ENCODE measurements at places on chromosomes 16 and 17.

DNA sequence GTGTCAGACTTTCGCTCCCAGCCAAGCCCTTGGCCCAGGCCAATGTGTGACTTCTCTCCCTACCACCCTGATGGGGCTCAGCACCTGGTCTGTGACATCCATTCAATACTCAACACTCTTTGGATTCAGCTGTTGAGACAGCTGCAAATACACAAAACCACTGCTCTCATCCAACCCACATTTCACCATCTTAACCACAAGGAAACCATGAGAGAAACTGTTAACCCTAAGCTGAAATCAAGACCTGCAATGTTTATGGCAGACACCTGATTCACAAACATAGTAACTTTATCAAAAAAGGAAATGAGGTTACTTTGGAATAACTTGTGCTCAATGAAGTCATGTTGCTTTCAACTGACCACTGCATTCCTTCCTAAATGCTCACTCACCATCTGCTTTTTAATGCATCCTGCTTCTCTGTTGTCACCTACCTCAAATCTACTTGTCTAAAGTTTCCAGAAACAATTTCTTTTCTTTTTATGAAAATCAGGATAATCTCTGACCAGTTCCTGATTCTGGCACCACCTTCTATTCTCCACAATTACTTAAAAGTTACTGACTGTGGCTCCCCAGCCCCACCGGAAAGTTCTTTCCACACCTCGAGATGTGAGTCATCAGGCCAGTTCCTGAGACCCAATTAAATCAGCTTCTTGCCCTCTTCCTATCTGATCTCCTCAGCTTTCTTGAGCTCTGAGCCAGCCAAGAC lies 88.2 kb downstream of the NOG start:
- no peak for DNase-seq

DNA sequence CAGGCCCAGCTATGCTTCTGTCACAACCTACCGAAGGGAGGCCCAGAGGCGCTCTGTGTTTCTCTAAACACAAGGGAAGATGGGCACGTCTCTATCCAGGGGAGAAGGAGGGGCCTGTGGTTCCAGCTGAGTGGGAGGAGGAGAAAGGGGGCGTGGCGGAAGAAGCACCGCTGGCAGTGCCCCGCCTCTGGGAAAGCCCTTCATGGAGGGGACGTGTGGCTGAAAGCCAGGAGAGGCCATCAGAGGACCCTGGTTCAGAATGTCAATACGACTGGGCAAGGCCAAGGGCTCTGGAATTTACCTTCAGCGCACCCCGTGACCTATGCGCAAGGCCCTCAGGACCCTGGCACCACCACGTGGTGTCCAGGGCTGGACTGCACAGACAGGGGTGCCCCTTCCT lies 12.3 kb upstream of the SLC38A8 start:
- peak; percentile 39 for DNase-seq

- DNase-seq, result no peak
These were observed 37.3 kb downstream of the PLCG2 start for GRCh38 chr16:81816351-81816750.

DNA sequence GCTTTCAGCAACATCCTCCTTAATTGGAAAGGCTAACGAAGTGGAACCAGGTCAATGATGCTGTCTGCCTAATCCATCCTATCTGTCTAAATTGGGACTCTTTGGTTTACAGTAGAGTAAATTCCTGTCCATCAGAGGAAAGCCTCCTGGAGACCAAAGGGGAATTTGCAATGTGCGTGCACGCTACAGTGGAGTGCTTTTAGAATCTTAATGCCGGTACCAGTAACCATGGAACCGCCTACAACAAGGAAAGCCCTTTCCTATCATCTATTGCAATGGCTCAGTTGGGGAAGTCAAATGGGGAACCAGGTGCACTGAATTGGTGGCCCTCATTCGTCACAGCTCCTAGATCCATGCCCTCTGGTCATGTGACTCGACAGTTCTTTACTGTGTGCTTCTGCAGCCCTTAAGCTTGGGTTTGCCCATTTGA lies 110.1 kb downstream of the XYLT1 start:
- no peak for DNase-seq

- no peak for DNase-seq
These were observed 24.4 kb upstream of the SMG1 start for GRCh38 chr16:18950469-18951185.

DNA sequence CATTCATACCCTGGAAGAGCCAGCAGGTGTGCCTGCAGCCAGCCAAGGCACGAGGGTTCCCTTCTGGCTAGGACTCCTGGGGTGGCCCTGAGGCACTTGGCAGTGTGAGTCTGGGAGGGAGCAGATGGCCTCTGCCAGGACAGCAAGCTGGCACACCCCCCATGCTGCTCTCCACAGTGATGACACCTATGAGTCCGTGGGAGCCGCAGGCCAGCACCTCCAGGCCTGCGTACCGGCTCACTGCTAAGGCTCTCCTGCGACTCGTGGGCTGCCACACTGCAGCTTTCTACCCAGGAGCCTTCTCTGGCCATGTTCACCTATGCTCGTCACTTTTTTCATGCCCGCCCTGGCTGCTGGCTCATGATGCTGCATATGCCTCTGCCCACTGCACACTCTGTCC lies 68.1 kb downstream of the NDEL1 start:
- DNase-seq, result no peak

GRCh38 chr16:11060364-11060763 lies 116.0 kb downstream of the CLEC16A start:
- DNase-seq, result no peak

GRCh38 chr17:78313735-78314648 lies 45.9 kb downstream of the SOCS3 start:
- DNase-seq, result peak; percentile 83

GRCh38 chr17:29140631-29141513 lies 39.3 kb downstream of the MYO18A start:
- DNase-seq, result peak; percentile 63

- DNase-seq, result no peak
These were observed 32.8 kb downstream of the DNAH2 start for GRCh38 chr17:7750321-7750821.

DNA sequence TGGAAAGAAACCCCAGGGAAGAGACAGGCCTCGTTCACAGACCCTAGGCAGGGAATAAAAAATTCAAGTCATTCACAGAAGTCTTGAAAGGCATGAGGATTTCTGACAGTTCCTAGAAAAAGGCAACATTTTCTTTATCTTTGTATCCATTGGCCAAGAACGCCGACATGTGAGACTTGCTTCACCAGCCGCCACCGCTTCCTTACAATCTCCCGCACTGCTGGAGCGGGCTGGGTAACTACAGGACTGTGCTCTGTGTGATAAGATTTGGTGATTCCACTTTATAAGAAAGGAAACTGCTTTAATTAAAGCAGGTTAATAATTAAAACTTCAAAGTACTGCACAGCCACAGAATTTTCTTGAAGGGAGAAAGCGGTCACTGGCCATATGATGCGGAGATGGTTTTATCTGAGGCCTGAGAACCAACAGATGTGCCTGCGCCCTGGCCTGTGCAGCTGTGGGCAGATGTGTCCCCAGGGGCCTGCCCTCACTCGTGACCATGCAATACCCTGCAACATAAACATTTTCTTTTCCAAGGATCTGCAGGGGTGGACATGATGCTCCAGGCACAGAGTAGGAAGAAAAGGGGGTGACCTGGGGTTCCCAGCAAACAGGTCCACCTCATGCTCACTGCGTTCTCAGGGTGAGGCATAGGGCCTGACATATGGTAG lies 13.0 kb upstream of the LGALS3BP start:
- DNase-seq, result peak; percentile 43

- no peak for DNase-seq
These were observed 35.2 kb upstream of the KIFC3 start for GRCh38 chr16:57837305-57838125.

- no peak for DNase-seq
These were observed 8.2 kb upstream of the RPL27 start for GRCh38 chr17:42989726-42990652.

- DNase-seq, result no peak
These were observed 2.6 kb downstream of the ARHGAP17 start for GRCh38 chr16:25012525-25012991.

DNA sequence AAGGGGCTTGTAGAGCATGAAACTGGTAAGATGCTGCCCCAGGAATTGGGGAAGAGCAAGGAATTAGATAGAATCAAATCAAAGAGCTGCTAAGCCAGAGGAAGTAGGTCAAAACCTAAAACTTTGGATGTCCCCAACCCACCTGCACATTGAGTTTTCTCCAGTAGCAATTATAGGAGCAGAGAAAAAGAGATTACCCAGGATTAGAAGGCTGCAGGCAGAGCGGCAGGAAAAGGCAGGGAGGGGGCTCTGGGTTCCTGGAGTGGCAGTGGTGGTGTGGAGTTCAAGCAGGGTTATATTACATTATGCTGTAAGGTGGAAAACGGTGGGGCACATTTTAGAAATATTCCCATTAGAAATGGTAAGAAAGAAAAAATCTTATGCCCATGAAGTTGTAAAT lies 68.3 kb downstream of the KSR1 start:
- no peak for DNase-seq

- no peak for DNase-seq
These were observed 2.9 kb downstream of the CDIP1 start for GRCh38 chr16:4535627-4536108.

DNA sequence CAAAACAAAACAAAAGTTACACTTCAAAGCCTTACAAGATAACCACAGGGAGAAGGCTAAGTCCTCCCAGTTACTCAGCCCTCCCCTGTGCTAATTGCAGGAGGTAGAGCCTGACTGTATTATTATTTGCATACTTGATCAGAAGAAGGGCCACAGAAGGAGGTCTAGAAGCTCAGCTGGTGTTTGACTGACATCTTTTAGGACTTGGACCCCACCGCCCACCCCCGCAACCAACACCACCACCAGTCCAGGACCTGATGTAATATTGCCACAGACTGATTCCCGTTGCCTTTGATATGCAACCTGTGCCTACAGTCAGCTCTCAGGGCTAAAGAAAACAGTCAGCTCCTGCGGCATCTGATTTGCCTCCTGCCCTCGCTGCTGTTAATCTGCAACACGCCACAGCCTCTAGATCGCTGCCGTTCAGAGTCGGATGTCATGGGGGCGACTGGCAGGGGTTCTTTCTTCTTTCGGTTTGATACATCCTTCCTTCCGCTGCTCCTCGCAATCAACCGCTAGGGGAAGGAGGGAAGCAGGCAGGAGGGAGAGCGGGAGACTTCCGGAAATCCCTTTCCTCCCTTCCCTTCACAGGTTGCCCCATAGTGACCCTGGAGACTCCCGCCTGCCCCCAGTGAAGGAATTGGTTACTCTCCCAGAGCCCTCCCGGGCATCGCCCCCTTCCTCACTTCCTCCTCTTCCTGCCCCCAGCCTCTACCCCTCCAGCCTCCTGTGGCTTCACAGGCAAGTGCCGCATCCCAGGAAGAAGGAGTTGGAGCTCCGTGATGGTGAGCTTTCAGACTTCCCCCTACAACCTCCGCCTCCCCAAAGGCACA lies 90.5 kb upstream of the SOX9 start:
- DNase-seq, result no peak

- no peak for DNase-seq
These were observed 140.0 kb upstream of the IRX6 start for GRCh38 chr16:55184052-55184451.

GRCh38 chr17:75869282-75870141 lies 8.9 kb downstream of the TRIM47 start:
- DNase-seq, result no peak

GRCh38 chr16:49523435-49524159 lies 150.0 kb downstream of the C16orf78 start:
- no peak for DNase-seq

DNA sequence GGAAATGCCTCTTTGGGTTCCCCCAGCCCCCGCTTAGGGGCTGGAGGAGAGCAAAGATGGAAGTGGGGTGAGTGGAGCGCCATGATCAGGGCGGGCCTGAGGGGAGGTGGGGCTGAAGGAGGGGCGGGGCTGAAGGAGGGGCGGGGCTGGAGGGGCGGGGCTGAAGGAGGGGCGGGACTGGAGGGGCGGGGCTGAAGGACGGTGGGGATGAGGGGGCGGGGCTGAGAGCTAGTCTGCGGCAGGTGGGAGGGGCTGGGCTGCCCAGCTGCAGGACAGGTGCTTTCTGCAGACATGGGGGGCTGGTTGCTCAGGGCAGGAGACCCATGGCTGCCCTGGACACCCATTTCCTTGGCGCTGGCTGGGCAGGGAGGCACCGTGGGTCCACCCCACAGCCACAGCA lies 39.1 kb upstream of the PABPN1L start:
- DNase-seq, result no peak

- DNase-seq, result no peak
These were observed 21.2 kb upstream of the NAGLU start for GRCh38 chr17:42514867-42515266.

- DNase-seq, result no peak
These were observed 66.0 kb downstream of the XPO6 start for GRCh38 chr16:28145796-28146195.

- no peak for DNase-seq
These were observed at the start of gene TLCD3B for GRCh38 chr16:30030841-30031413. TSS of gene TLCD3B (minus strand) at chr16:30031271. CDS start at chr16:30030527, 744 bp downstream.

DNA sequence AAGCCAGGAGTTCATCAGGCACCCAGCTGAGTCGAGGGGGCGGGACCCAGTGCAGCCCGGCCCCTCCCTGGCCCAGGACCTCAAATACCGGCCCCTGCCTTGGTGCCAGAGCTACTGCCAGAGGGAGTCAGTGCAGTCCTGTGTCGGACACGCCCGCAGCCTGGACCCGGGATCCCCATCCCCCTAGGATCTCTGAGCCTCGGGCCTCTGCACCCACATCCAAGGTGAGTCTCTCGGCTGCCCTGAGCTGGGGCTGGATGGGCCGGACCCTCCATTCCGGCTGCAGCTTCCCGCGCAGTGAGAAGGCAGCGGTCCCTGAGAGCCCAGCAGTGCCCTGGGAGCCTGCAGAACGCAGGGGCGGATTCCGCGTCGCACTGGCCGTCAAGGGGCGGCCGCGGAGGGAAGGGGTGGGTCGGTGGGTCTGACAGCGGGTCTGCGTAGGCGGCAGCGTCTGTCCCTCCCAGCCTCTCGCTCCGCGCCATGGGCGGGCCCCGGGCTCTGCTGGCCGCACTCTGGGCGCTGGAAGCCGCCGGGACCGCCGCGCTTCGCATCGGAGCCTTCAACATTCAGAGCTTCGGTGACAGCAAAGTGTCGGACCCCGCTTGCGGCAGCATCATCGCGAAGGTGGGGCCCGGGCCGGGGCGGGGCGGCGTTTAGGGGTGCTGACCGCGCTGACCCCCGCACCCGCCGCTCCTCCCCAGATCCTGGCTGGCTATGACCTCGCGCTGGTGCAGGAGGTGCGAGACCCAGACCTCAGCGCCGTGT lies at the start of gene DNASE1L2:
Gene DNASE1L2, plus strand, starts transcription at position 108 of the 765 bp plus-strand sequence. Its CDS starts 373 bp downstream, at position 481.
- no peak for DNase-seq

- no peak for DNase-seq
These were observed 2.9 kb upstream of the MYO1C start for GRCh38 chr17:1495265-1495989.

DNA sequence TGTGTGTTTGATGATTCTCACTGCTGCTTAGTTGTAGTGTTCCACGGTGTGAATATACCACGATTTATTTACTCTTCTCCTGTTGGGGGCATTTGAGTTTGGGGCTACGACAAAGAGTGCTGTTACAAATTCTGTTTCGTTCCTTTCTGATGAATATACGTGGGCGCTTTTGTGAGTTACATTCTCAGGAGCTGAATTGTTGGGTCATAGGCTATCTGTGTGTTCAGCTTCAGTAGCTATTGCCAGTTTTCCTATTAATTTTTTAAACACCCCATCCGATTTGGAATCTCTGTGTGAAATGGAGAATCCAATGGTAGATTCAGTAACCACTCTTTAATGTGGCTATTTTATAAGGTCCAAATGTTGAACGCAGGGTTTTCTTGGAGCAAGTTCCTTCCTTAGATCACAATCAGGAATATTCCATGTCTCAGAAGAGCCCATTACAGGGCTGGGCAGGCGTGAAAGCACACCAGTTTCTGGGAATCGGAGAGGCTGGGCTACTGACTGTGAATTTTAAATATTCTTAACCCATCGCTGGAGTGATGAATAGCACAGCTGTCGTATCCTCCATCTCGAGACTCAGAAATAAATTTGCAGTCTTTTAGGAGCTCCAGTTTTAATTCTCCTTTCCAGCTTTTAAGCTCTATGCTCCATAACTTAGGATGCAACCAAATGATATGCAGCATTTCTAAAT lies 115.9 kb downstream of the PITPNC1 start:
- DNase-seq, result no peak

All from cardiac septum (tissue), 1 donor.